ENCODE measurements at places on chromosomes 4 and X. TPM values are rescaled to one million over a fixed set of nuclear protein-coding genes. Genes with fewer than 3 reads are reported as not detected.

GPAT3 gene
- 50.5 TPM for total RNA-seq

FDCSP gene
- not detected for total RNA-seq

ASMT gene
- total RNA-seq, result not detected

FAM184B gene
- not detected for total RNA-seq

DUSP9 gene
- 1.4 TPM for total RNA-seq

SSX3 gene
- total RNA-seq, result not detected

TEX13C gene
- total RNA-seq, result not detected

IQCM gene
- not detected for total RNA-seq

ZNF732 gene
- total RNA-seq, result not detected

KLHL2 gene
- 10.8 TPM for total RNA-seq

AMOT gene
- total RNA-seq, result not detected

SPANXN5 gene
- not detected for total RNA-seq

NDNF gene
- total RNA-seq, result not detected

HOPX gene
- total RNA-seq, result not detected

All from A549 treated with RU486 at 1 μM for 4 hours (cell line).